Epithelial cell of proximal tubule (primary cell): ENCODE measurements at places on chromosomes 1 and 21.

- DNase-seq, result no peak
These were observed 26.5 kb upstream of the ATP2B4 start for GRCh38 chr1:203599875-203600781.

GRCh38 chr1:168861421-168862004 is 132.5 kb upstream of the DPT start:
- no peak for DNase-seq

GRCh38 chr1:75543705-75544104 is 67.2 kb downstream of the SLC44A5 start:
- DNase-seq, result no peak

DNA sequence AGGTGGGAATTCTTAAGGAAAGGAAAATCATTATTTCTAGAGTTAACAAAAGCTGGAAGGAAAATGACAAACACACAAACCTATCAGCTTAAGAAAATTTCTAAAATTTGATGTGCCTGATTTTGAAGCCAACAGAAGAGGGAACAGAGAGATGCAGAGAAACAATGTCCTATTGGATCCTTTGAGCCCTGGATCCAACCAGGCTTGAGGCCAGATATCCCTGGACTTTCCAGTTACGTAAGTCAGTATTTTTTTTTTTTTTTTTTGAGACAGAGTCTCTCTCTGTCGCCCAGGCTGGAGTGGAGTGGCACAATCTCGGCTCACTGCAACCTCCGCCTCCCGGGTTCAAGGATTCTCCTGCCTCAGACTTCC is 648.9 kb downstream of the KIF26B start:
- no peak for DNase-seq

GRCh38 chr1:35622510-35623178 is 18.7 kb downstream of the PSMB2 start:
- DNase-seq, result no peak

DNA sequence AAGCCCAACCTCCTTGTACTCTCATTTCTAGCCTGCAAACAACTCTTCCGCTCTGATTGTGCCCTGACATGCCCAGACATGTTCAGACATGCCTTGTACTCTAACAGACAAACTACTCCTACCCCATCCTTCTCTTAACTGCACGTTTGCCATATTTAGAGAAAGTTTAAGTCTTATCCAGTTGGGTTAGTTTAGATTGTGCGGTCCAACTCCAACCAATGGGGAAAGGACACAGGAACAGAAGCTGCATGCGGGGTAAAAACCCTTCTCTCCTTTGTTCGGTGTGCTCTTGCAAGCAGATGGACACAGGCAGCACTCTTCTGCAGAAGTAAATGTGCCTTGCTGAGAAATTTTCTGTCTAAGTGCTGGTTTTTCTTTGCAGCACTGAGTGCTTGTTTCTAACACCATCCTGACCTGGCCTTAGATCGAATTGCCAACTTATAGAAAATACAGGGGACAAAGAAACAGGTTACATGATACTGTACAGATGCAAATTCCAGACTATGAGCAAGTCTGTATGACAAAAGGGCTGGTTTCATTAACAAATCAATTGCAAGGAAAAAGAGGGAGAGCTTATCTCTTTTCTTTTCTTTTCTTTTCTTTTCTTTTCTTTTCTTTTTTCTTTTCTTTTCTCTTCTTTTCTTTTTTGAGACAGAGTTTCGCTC is 35.8 kb upstream of the IFNGR2 start:
- DNase-seq, result no peak

GRCh38 chr1:62826901-62827300 is 43.0 kb downstream of the ATG4C start:
- DNase-seq, result no peak

DNA sequence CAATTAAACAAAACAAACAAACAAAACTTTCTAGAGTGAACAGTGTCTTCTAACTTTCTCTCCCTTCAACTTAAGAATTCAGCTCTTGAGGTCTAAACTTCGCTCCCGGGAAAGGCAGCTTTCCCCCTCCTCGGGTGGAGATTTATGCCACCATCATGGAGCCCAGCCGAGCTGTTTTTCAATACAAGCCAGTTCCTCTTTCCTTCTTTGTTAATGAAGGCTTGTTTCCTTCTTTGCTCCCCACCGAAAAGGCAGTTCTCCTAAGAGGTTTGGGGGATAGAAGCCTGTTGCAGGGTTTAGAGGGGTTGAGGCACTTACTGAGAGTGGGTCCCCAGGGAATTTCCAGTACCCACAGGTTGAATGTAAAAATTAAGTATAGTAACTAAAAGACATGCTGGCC is 26.5 kb downstream of the OLIG1 start:
- no peak for DNase-seq

- DNase-seq, result peak; percentile 60
These were observed 28.9 kb downstream of the S100A6 start for GRCh38 chr1:153506831-153507413.

DNA sequence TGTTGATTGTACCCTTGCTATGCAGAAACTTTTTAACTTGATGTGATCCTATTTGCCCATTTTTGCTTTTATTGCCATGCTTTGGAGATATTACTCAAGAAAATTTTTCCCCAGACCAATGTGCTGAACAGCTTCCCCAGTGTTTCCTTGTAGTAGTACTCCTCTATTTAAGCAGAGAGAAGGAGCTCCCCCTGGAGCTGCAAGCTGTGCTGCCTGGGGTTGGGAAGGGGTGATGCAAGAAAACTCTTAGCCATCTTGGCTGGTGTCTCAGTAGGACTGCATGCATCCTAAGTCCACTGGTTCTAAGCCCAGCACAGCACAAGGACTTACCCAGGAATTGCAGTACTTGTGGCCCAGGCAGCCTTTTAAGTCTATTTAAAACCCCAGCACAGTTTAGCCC is 121.6 kb downstream of the NTMT2 start:
- peak; percentile 10 for DNase-seq

GRCh38 chr1:197677752-197678295 is 97.5 kb downstream of the DENND1B start:
- no peak for DNase-seq

DNA sequence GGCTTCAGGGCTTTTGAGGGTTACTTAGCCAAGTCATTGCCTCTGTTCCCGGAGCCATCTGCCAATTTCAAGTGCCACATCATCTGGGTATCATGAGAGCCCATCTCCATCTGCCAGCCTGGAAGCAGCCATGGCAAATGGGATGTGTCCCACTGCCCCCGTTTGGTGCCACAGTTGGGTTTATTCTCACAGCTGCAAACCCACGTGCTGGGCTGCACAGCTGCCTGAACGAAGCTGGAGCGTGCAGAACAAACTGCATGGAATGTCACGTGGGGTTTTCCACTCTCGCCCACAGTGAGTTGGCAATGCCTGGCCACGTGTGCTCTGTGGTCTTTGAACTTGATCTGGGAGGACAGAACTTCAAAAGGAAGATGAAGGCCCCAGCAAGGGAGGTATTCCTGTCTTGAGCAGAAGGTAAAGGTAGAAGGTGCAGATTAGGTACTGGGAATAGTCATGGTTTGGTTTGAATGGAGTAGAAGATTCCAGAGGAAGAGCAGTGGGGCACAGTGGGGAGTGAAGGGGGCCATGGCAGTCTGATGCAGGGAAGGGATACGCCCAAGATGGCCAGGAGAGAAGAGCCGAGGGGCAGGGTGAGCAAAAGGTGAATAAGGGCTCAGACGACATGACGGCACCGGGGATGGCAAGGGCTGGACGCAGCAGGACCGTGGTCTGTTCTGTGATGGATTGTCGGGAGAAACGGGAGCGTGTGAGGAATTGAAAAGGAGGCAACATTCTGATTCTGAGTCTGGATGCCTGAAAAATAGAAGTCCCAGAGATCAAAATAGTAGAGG is 222.0 kb downstream of the KAZN start:
- no peak for DNase-seq

DNA sequence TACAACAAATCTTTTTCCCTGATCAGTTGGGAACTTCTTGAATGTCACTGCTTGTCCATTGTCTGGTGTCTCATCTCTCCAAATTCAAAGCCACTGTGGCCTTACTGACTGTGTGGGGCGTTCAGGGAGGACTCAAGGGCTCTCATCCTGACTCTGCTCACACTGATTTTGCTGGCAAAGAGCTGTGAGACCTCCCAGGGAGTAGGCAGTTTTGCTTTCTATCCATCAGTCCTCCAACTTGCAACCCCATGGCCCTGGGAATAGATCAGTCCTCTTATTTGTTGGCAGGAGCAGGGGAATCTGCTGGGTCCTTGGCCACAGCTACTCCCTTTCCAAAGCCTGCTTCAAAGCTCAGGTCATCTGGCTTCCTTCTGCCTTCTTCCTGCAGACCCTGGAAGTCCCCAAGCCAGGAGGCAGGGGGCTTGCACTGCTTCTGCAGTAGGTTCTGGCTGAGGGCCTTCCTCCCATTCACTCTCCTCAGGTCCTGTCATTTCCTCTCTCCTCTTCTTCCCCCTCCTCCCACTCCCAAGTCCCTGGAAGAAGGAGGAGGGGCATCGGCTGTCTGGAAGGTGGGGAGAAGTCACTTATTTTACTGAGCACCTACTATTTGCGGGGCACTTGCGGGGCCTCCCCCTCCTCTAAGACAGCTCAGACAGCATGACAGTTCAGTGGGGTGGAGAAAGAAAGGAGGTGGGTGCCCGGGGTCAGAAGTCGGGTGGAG is 876 bp upstream of the NAV1 start:
- DNase-seq, result no peak

GRCh38 chr1:59314776-59315528 is 18.1 kb downstream of the FGGY start:
- DNase-seq, result no peak

- DNase-seq, result no peak
These were observed 101.5 kb downstream of the DDX20 start for GRCh38 chr1:111857194-111857651.

DNA sequence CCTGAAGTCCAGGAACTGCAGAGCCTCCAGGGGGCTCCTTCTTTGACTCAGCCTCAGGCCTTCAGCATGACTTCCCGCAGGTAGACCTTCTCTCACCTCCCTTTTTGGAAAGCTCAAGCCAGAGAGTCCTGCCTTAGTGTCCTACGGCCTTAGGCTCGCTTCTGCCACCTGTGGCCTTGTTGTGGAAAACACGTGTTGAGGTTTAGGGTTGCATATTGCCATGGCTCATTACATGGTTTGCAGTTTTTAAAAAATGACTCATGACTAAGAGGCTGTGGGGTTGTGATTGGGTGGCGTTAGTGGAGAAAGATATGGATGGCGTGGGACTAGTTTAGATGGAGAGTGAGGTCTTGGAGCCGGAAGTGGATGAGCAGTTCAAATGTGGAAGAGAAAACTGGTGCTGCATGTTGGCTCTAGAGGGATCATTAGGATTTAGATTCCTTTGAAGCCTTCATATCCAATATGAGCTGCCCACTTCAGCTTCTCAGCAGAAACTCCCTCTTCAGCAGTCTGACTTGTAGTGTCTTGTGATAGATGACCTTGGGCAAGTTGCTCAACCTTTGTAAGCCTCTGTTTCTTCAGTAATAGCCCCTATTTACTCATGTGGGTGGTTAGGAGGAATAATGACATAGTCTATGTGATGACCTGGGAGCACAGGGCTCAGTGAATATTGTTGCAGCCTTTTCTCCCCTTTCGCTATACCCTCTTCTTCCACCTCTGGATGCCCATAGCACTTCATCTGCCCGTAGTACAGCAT is 6.5 kb upstream of the FGGY start:
- DNase-seq, result no peak

GRCh38 chr21:31115249-31115648 is 77.0 kb upstream of the KRTAP19-8 start:
- DNase-seq, result no peak

DNA sequence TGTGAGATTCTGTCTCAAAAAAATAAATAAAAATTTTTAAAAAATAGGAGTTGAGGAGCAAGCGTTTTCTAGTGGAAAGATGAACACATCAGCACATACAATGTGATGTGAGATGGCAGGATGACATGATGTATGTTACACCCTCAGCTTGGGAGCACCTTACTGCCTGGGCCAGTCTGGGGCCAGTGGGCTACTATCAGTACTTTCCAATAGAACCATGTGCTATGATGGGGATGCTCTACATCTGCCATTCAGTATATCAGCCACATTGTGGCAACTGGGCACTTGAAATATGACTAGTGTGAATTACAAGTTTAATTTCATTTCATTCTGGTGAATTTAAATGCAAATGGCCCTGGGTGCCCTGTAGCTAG is 156.0 kb downstream of the PGBD5 start:
- no peak for DNase-seq

DNA sequence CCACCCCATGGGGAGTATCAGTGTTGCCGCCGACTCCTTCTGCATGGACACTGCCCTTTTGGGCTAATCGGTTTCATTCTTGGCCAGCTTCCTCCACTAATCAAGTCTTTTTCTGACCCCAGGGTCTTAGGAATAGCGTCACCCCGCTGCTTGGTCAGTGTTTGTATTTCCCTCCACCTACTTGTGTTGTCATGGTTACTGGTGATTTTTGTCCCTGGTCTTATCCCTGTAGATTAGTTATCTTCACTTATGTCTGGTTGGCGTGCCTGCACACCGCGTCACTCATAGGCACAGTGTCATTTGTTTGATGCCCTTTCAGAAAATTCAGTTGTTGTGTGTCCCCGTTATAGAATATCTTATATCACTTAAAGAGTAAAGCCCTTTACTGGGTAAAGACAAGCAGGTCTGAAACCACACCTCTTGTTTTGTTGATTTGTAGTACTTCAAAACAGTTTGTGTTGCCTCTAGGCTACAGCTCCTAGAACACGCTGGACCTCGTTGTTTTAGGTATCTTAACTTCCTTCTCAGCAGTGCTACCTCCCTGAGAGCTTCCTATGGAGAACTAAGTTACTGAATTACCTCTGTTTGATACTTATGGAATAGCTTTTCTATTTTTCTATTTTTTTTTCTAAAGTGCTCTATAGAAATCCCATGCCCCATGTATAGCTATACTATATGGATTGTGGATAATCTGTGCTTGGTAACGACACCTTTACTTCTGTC is 868 bp downstream of the PPP1R12B start:
- no peak for DNase-seq

DNA sequence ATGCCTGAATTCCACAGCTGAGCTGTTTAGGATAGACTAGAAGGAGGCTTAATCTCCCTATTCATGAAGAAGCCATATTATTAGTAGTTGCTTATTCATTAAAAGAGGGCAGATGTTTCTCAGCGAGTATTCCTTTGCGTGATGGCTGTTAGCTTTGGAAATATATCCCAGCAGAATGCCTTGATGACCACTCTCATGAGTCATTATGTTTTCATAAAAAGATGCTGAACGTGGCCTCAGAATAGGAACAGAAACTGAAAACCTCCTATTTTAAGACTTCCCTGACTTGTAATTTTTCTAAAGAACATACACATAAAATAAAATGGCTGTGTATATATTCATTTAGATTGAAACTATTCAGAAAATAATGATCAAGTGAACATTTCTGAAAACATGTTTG is 9.6 kb upstream of the PLA2G4A start:
- DNase-seq, result no peak

DNA sequence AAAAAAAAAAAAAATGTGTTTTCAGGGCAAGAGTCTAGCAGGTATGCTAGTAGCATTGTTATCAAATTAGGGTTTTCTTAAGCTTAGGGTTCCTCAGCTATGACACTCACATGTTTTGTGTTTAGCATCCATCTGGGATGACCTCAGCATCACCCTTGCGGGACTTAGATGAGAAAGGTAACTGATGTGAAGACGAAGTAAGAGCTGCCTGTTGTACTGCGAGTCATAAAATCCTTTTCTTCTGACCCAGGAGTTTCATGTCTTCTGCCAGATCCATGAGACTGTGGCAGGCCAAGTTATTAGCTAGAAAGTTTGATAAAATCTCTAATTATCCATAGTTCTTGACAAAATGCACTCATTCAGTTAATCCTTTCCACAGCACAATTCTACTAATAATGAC is 1251.1 kb downstream of the AMY1C start:
- no peak for DNase-seq
